Neural crest cell (in vitro differentiated cells): ENCODE measurements at places on chromosomes 3 and 15. TPM values are rescaled to one million over a fixed set of nuclear protein-coding genes. Genes with fewer than 3 reads are reported as not detected.
A peak's percentile ranks its signal among the peaks of the same experiment; 100 is the strongest.

Gene SPSB4
- 33.2 and 35.1 TPM in 2 replicates for total RNA-seq

DNA sequence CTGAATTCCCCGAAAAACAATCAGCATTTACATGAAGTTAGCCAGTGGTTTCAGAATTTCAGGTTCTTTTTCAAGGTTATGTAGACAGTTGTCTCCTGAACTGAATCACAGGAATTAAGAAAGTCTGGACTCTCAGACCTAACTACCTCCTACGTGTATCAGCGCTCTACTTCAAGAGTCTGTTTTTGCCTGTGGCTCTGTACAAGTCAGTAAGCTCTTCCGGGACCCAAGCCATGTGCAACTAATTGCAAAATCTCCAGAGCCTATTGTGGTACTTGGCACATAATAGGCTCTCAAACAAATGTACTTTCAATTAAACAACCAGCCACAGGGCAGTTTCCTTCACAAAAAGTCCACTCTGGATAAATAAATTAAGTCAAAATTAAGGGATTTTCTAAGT is 414.2 kb downstream of the PDCD6IP start:
- H3K4me1 ChIP-seq = no peaks in the 10 kb centered on the region
- no peaks in the 10 kb centered on the region for H3K27me3 ChIP-seq
- H3K4me3 ChIP-seq = no peak overlapping the region
- no peak overlapping the region for H3K27ac ChIP-seq

Gene LRRIQ4
- total RNA-seq = 0.12 and 0.16 TPM in 2 replicates

Gene GNAT1
- not detected in 2 replicates for total RNA-seq

GRCh38 chr3:10744098-10744465 is 71.9 kb upstream of the SLC6A11 start:
- H3K36me3 ChIP-seq = no peaks in the 10 kb centered on the region
- peaks cover 38% of the 10 kb centered on the region for H3K27me3 ChIP-seq
- peaks cover under 1% of the 10 kb centered on the region for H3K4me1 ChIP-seq

DNA sequence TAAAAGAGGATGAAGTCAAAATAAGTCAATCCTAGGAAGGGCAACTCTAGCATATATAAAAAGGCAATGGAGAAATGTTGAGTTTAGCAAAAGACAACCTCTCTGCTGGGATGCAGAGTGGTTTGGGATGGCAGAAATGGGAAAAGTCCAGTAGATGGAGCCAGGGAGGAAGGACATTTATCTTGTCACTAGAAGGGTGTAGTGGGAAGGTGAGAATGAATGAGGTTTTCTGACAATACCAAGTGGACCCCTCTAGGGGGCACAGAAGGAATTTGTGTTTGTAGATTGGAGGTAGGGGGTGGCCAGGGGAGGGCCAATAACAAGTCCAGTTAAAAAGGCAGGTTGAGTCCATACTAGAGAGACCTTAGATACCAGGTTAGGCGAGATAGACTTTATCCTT is 80.0 kb downstream of the THSD4 start:
- H3K36me3 ChIP-seq = no peaks in the 10 kb centered on the region
- no peak overlapping the region for H3K27ac ChIP-seq
- no peaks in the 10 kb centered on the region for H3K4me1 ChIP-seq
- H3K4me3 ChIP-seq = no peak overlapping the region

DNA sequence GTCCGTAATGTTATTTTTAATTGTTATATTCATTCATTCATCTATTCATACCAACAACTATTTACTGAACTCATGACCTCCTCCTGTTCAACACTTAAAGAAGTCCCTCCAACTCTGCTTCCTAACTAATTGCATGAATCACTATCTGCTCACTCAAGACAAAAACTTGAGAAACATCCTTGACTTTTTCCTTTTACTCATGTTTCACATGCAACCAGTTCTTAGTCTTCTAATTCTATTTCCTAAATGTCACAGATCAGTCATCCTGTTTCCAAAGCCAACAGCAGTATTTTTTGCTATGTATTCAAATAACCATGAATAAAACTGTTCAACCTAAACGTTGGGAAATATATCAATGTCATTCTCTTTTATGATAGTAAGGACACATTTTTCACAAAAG is 124.6 kb upstream of the GBE1 start:
- H3K27me3 ChIP-seq = no peaks in the 10 kb centered on the region
- H3K4me1 ChIP-seq = no peaks in the 10 kb centered on the region
- no peak overlapping the region for H3K4me3 ChIP-seq

DNA sequence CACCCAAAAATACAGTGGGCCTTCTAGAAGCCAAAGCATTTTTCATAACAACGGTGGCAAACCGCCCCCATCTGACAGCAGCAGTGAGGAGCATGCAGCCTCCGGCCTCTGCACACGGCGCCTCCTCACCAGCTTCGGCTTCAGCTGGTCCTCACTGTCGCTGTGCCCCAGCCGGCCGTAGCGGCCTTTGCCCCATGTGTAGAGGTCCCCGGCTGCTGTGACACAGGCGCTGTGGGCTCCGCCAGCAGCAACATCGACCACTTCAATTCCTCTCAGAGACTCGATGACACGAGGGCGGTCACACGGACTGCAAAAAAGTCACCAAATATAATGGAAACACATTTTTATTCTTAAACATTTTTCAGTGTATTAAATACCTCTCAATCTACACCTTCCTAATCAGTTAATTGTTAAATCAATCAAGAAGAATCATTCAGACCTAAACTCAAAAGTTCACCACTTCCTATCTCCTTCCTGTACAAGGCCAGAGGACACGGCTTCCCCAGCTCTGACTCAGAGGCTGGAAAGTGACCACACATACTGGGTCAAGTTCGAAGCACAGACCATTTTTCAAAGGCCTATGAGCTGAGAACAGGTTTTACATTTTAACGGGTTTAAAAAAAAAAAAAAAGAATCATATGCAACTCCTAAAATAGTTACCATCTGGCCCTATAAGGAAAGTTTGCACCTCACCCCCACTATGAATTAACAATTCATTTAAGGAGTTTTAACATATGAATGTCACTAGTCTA is 33.6 kb upstream of the OCA2 start:
- H3K4me1 ChIP-seq = no peaks in the 10 kb centered on the region
- peaks cover 19% of the 10 kb centered on the region for H3K36me3 ChIP-seq
- DNase-seq = no peak

DNA sequence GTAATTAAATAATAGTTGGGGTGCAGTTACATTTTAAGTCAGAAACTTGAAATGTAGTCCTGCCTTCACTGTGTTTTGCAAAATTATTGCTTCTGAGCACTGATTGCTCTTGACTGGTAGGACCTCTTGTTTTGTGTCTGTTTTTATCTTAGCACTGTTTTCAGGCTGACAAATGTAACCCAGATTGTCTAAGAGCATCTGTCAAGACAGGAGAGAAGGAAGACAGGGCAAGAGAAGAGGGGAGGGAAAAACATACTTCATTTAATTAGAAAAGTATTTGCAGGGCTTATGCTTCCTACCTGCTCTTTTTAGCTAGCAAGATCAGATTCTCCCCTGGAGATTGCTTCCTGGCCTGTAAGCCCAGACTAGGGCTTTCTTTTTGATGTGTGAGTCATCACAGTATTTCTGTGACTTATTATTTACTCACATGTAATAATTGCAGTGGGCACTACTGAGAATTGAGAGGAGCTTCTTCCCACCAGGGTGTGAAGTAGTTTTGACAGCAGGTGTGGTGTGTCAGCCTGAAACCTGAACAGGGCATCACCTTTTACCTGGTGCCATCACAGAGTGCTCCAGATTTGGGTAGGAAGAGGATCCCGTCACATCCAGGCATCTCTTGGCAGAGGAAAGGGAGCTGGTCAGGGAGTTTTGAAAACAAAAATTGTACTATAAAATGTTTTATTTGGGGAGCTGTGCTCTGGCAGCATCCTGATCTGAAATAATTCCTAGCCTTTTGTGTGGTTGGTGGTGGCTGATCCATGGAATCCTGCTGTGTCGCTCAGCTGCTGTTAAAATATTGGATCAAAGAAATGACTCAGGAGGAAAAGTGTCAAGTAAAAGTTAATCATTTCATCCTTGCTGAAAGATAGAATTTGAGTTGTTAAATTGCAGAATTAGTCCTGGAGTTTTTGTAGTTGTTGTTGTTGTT is 98.2 kb downstream of the TMEM108 start:
- no peak overlapping the region for H3K4me3 ChIP-seq
- no peaks in the 10 kb centered on the region for H3K36me3 ChIP-seq
- H3K27ac ChIP-seq = no peak overlapping the region
- H3K27me3 ChIP-seq = no peaks in the 10 kb centered on the region
- no peaks in the 10 kb centered on the region for H3K4me1 ChIP-seq
- no peak for DNase-seq

- no peaks in the 10 kb centered on the region for H3K36me3 ChIP-seq
- no peaks in the 10 kb centered on the region for H3K27me3 ChIP-seq
- H3K27ac ChIP-seq = no peak overlapping the region
These were observed 37.3 kb upstream of the CNTN4 start for GRCh38 chr3:2061360-2061759.

Gene TMCO5A
- total RNA-seq = not detected in 2 replicates

DNA sequence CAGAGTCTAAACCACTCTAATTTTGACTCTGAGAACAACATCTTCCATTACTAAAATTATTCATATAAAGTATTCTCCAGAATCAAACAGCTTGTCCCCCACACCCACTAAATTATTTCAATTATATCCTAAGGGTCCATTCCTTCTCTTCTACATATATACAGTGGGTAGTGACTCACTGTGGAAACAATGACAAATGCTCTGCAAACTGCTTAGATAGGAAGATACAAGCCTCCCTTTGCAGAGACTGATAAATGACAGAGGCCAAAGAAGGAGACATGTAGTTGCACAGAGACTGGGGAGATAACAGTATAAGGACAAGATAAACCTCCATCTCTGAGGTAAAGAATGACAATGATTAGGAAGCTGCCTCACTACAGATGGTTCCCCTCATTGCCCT is 1087.4 kb downstream of the AGBL1 start:
- DNase-seq = no peak
- H3K4me3 ChIP-seq = no peak overlapping the region
- no peaks in the 10 kb centered on the region for H3K36me3 ChIP-seq
- H3K27ac ChIP-seq = no peak overlapping the region
- no peaks in the 10 kb centered on the region for H3K4me1 ChIP-seq
- peaks cover 2% of the 10 kb centered on the region for H3K27me3 ChIP-seq

DNA sequence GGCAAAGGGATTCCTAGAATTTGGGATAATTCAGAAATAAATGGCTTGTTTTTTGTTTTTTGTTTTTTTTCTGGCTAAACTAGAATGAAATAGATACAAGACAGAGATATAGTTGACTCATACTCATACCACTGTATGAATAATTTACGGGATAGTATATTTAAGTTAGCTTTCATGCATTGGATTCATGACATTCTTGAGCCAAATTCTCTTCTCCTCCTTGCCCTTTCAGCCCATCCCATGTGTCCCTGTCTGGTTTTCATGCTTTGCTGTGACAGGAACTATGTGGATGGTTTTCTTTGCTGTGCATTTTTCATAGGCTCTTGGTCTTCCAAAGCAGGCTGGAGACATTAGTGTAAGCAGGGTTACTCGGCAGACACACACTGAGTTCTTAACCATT is 66.6 kb upstream of the UMPS start:
- no peak overlapping the region for H3K4me3 ChIP-seq
- no peak for DNase-seq
- no peaks in the 10 kb centered on the region for H3K27me3 ChIP-seq
- no peak overlapping the region for H3K27ac ChIP-seq

GRCh38 chr15:39149636-39150150 is 431.2 kb upstream of the THBS1 start:
- H3K27me3 ChIP-seq = no peaks in the 10 kb centered on the region
- no peak for DNase-seq
- no peak overlapping the region for H3K4me3 ChIP-seq
- H3K36me3 ChIP-seq = no peaks in the 10 kb centered on the region
- peaks cover 17% of the 10 kb centered on the region for H3K4me1 ChIP-seq

Gene SNX22
- 12.7 and 12.9 TPM in 2 replicates for total RNA-seq

DNA sequence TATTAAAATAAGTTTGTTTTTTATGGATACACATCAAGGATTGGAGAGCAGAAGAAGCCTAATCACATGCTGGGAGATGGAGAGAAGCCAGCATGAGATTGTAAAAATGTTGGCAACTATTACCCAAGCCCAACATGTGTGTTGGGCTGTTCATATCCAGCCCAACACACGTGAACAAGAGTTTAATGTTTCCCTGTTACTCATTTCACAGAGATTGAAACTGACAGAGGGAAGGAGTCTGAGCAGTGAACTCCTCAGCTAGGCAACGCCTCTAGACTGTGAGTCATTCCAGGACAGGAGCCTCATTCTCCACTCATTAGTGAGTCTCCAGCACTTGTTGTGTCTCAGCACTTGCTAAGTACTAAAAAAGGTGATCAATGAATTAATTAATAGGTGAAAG is 43.2 kb upstream of the CMSS1 start:
- H3K36me3 ChIP-seq = no peaks in the 10 kb centered on the region
- H3K27me3 ChIP-seq = no peaks in the 10 kb centered on the region
- H3K4me1 ChIP-seq = no peaks in the 10 kb centered on the region
- DNase-seq = no peak

DNA sequence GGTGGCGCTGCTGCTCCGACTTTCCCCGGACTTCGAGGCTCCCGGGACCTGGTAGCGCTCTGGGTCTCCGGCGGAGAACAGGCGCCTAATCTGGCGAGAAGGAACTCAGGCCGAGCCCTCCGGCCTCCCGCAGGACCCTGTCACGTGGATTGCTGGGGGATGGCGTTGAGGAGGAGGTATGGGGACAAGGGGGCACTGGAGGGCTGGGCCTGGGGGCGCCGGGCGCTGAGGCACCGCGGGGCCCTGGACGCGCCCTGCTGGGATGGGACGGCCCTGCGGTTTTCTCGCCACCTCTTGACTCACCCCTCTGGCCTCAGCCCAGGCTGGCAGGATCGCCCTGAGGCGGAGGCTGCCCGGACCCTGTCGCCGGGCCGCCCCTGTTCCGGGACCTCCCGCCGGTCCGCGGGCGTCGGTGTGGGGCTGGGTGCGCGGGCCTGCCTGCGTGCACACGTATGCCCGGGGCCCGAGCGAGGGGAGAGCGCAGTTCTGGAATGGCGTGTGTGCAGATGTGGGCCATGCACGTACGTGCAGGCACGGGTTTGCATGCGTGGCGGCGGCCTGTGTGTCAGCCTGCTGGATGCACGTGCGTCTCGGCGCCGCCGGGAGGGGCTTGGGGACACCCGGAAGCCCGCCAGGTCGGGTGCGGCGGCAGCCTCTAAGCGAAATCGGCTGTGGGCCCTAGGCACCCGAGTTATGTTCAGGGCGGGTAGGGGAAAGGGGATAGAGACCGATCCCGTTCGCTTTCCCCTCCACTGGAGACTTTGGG is 752 bp downstream of the C15orf39 start:
- peak overlapping the region; percentile 89 for H3K4me3 ChIP-seq
- H3K4me1 ChIP-seq = peaks cover 29% of the 10 kb centered on the region
- H3K27ac ChIP-seq = no peak overlapping the region

Gene C3orf38
- total RNA-seq = 33.4 and 36.3 TPM in 2 replicates

DNA sequence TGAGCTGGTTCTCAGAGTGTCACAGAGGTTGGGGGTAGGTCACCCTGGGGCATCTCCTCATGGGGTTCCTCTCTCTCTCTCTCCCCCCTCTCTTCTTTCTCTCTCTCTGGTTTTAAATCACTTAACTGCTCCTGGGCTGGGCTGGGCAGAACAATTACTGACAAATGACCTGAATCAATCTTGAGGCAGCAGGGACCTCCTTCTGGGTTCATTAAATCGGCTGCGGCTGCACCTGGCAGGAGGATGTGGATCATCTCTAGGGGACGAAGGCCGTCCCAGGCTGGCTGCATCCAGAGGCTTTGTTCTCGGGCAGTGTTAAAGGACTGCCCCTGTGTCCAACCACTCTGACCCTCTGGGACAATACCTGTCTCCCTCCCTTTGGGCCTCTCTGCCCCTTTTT is 143.1 kb downstream of the TLE3 start:
- no peak overlapping the region for H3K4me3 ChIP-seq
- peaks cover 8% of the 10 kb centered on the region for H3K4me1 ChIP-seq
- no peak overlapping the region for H3K27ac ChIP-seq
- no peaks in the 10 kb centered on the region for H3K36me3 ChIP-seq
- no peak for DNase-seq
